Daoy (cell line): ENCODE measurements at places on chromosomes 7 and 10. TPM values are rescaled to one million over a fixed set of nuclear protein-coding genes. Genes with fewer than 3 reads are reported as not detected.

DNA sequence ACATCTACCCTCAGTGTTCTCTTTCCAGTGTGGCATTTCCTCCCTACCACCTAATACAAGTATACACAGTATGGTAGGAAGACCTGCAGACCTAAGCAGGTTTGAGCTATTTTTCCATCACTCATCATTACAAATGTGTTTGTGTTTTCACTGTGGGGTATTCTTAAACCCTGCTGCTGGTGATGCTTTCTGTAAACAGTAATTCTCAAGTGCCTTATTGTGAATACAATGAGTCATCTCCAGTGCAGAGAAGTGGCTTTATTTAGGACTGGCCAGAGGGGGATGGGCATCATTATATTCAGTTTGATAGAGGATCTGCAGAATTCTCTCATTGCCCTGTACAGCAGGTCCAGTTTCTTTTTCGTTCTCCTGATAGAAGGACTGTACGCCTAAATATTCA is 63.7 kb downstream of the GRM8 start:
- no peak for DNase-seq

- no peak for DNase-seq
These were observed 142.5 kb upstream of the PPP2R2D start for GRCh38 chr10:131758062-131758938.

DNA sequence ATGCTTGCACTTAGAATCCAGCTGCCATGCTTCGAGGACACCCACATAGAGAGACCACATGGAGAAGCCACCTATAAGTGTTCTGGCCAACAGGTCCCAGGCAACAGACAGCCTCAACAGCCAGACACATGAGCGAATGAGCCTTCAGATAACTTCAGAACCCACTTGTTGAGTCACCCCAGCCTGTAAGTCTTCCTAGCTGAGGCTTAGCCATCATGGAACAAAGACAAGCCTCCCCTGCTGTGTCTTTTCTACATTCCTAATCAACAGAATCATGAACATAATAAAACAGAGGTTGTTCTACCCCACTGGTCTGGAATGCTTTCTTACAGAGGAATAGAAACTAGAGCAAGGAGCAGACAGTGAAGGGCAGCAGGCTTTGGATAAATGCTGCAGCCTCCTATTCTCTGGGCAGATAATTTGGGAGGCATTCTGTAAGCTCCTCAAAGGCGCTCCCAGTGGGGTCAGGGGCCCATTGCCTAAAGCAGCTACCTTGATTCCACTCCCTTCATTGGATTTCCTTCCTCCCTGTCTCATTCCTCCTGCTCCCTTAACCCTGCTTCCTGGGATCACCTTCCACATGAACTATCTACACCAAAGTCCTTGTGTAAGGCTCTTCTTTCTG is 4.6 kb downstream of the TLL2 start:
- peak; percentile 80 for DNase-seq

CPA5 gene
- 0.06 TPM in 1 of 2 replicates, not detected in the other for total RNA-seq

INPP5A gene
- 26.8 and 32.1 TPM in 2 replicates for total RNA-seq

DNA sequence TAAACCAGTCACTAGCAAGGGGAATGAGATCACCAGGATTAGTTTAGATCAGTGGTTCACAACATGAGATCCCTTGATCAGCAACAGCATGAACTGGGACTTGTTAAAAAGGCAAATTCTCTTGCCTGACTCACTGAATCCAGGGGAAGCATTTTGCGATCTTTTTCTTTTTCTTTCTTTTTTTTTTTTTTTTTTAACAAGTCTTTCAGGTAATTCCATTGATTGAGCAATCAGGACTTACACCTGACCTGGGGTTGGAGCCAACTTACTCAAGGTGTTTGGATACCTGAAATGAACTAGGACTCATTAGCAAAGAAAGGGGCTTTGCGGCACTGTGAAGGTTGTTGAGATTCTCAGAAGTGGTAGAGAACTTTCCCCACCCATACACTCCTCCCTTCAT is 47.1 kb upstream of the PRR15 start:
- no peak for DNase-seq

TMEM243 gene
- total RNA-seq, result 38.4 and 69.3 TPM in 2 replicates

UBE3C gene
- 114 and 115 TPM in 2 replicates for total RNA-seq
